Lower lobe of right lung (tissue), 2 donors: ENCODE measurements at places on chromosomes 4 and X. TPM values are rescaled to one million over a fixed set of nuclear protein-coding genes. Genes with fewer than 3 reads are reported as not detected.
A peak's percentile ranks its signal among the peaks of the same experiment; 100 is the strongest.

- no peaks in the 10 kb centered on the region for H3K36me3 ChIP-seq
- peaks cover 7% of the 10 kb centered on the region for H3K27me3 ChIP-seq
- H3K4me1 ChIP-seq: peaks cover 11% of the 10 kb centered on the region
- DNase-seq: no peak
- H3K27ac ChIP-seq: no peak overlapping the region
These were observed 4.9 kb downstream of the EREG start for GRCh38 chr4:74369855-74370254.

DNA sequence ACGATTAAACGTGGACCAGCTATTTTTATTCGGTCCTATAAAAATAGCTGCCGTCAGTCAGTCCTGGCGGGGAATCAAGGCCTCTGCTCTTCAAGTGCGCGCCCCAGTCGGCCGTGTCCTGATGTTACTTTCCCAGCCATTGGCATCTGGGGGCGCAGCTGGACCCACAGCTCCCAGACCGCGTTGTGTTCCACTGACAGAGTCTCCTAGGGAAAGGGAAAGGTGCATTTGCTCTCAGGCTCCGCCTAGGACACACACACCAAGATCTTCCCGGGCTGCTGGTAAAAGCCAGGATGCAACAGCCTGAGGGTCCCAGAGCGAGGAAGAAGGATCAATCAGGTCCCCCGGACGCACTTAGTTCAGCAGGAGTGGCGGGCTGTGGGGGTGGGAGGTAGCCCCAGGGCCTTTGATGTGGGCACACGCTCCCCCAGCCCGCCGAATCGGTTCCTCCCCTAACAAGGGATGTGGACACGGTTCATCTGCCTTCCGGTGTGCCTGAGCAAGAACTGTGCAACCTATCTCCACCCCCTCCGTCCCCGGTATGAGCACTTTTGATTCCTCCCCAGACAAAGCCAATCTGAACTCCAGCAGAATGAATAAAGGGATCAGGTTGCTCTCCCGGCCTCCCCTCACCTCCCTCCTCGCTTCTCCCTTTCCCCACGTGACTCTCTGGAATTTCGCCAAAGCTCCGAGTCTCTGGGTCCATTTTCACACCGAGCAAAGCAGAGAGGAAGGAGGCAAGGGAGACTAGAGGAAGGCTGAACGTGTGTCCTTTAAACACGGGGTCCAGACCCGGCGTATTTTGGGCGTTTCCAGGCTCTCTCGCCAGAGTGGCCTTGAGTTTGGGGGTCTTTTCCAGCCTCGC lies 626 bp upstream of the FRAS1 start:
- no peak overlapping the region for H3K27ac ChIP-seq
- peak overlapping the region; percentile 61 for H3K4me3 ChIP-seq
- peaks cover 22% of the 10 kb centered on the region for H3K4me1 ChIP-seq

- no peaks in the 10 kb centered on the region for H3K4me1 ChIP-seq
- H3K27ac ChIP-seq: no peak overlapping the region
- DNase-seq: no peak
These were observed 6.0 kb upstream of the NEXMIF start for GRCh38 chrX:74931214-74931613.

- no peak overlapping the region for H3K27ac ChIP-seq
- no peak for DNase-seq
- H3K36me3 ChIP-seq: no peaks in the 10 kb centered on the region
- H3K27me3 ChIP-seq: no peaks in the 10 kb centered on the region
- no peaks in the 10 kb centered on the region for H3K4me1 ChIP-seq
These were observed 73.6 kb downstream of the GABRB1 start for GRCh38 chr4:47104986-47105385.

GRCh38 chr4:121676345-121677075 lies 20.3 kb downstream of the ANXA5 start:
- no peak overlapping the region for H3K4me3 ChIP-seq
- H3K36me3 ChIP-seq: peaks cover 95% of the 10 kb centered on the region
- H3K27me3 ChIP-seq: no peaks in the 10 kb centered on the region
- H3K4me1 ChIP-seq: no peaks in the 10 kb centered on the region
- DNase-seq: no peak

GRCh38 chr4:39043861-39044363 lies 11.7 kb upstream of the TMEM156 start:
- H3K27ac ChIP-seq: peak overlapping the region; percentile 88
- H3K27me3 ChIP-seq: no peaks in the 10 kb centered on the region
- H3K36me3 ChIP-seq: no peaks in the 10 kb centered on the region
- peak overlapping the region; percentile 66 for H3K4me3 ChIP-seq
- H3K4me1 ChIP-seq: peaks cover 48% of the 10 kb centered on the region

GRCh38 chr4:176896211-176896610 lies 103.5 kb upstream of the VEGFC start:
- no peak overlapping the region for H3K27ac ChIP-seq
- no peak for DNase-seq
- no peak overlapping the region for H3K4me3 ChIP-seq
- H3K36me3 ChIP-seq: no peaks in the 10 kb centered on the region
- no peaks in the 10 kb centered on the region for H3K4me1 ChIP-seq
- H3K27me3 ChIP-seq: no peaks in the 10 kb centered on the region

DNA sequence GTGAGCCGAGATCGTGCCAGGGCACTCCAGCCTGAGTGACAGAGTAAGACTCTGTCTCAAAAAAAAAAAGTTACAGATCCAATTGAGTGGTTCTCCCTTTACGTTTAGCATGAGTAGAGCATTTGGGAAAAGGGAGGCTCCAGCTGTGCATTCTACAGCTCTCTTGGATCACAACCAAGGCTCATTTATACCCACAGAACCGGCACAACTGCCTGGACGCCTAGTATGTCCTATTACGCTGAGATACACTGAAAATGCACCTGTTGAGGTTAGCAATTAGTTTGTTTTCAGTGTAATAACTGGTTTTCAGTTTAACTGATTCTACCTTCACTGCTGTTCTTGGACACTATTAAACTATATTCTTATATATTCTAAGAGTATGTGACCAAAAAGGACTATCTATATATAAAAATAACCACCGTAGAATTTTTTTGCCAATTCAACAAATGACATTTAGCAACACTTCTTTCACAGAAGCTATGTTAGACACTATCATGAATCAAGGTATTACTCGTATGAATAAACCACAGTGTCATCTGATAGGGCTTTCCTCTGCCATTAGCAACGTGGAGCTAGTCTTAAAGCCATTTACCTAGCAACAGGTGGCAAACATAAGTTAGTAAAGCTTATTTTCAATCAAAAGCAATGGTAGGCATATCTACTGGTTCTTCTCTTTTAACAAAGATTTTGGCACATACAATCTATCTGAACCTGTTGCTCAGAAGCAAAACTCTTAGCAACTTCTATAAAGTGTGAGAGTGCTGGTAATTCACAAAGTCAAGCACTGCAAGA lies 3.6 kb downstream of the OTUD4 start:
- H3K4me1 ChIP-seq: peaks cover 48% of the 10 kb centered on the region
- H3K4me3 ChIP-seq: peak overlapping the region; percentile 59
- peaks cover 16% of the 10 kb centered on the region for H3K36me3 ChIP-seq
- H3K27me3 ChIP-seq: no peaks in the 10 kb centered on the region
- DNase-seq: no peak

DNA sequence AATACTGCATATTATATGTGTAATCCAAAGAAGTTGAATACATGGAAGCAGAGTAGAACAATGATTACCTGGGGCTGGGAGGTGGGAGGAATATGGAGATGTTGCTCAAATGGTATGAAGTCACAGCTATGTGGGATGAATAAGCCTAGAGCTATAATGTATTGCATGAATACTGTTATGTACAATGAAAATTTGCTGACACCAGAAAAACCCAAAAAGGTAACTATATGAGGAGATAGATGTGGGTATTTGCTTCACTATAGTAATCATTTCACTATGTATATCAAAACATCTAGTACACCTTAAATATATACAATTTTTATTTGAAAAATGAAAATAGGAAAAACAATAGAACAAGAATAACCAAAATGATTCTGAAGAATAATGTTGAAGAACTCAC lies 11.2 kb downstream of the PAGE3 start:
- H3K4me1 ChIP-seq: no peaks in the 10 kb centered on the region
- no peaks in the 10 kb centered on the region for H3K36me3 ChIP-seq

DNA sequence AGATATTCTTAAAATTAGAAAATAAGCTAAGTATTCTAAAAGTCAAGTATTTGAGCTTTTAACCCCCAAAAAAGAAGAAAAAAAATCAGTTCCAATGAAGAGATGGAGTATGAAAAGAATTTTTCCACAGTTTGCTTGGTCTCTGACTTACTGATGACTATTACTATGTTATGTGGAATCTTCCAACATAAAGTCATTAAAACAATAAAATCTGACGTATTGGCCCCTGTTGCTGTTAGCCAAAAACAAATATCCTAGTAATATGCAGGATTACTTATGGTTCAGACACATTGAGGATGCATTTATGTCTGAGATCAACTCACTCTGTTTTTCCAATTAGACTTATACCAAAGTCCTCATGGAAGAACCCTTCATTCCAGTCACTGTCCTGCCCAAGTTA lies 517.2 kb upstream of the ADGRL3 start:
- DNase-seq: no peak
- H3K36me3 ChIP-seq: no peaks in the 10 kb centered on the region
- no peaks in the 10 kb centered on the region for H3K27me3 ChIP-seq
- H3K27ac ChIP-seq: no peak overlapping the region
- no peak overlapping the region for H3K4me3 ChIP-seq

DNA sequence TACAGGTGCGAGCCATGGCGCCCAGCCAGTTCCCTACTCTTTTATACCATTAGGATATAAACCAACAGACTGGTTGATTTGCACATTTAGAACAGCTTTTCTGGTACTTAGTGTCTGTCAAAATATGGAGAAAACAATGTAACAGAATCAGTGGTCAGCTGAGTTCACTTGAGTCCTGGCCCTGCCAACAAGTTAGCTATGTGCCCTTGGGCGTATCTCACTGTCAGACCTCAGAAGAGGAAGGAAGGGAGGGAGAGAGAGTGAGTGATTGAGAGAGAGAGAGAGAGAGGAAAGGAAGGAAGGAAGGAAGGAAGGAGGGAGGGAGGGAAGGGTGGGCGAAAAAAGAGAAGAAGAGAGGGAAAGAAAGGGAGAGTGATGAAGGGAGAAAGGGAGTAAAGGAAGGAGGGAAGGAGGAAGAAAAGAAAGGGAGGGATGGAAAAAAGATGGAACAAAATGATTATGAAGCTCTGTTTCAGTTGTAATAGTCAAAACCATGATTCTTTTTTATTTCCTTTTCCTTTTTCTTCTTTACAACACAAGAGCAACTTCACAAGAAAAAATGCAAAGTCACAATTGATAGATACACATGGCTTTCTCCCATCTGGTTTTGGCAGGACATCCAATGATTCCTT lies 55.7 kb upstream of the PDGFRA start:
- no peak for DNase-seq
- H3K27ac ChIP-seq: no peak overlapping the region
- H3K36me3 ChIP-seq: no peaks in the 10 kb centered on the region
- H3K27me3 ChIP-seq: peaks cover 4% of the 10 kb centered on the region

DNA sequence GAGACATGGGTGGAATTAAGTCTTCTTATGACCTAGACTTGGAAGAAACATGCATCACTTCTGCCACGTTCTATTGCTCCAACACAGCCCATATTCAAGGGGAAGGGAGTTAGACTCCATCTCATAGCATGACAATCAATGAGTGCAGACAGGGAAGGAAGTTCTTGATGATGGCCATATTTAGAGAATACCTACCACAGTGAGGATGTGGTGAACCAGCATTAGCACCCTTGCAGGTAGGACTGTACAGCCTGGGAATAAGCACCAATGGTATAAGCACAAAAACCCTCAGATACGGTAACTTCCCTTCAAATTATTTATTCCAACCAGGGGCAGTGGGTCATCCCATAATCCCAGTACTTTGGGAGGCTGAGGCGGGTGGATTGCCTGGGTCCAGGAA lies 29.8 kb downstream of the PAGE2 start:
- H3K4me3 ChIP-seq: no peak overlapping the region
- no peaks in the 10 kb centered on the region for H3K4me1 ChIP-seq
- H3K27ac ChIP-seq: no peak overlapping the region

GRCh38 chr4:166279261-166279660 lies 406.2 kb downstream of the TLL1 start:
- no peak for DNase-seq
- H3K27ac ChIP-seq: no peak overlapping the region
- H3K27me3 ChIP-seq: no peaks in the 10 kb centered on the region
- no peaks in the 10 kb centered on the region for H3K36me3 ChIP-seq
- no peak overlapping the region for H3K4me3 ChIP-seq

DNA sequence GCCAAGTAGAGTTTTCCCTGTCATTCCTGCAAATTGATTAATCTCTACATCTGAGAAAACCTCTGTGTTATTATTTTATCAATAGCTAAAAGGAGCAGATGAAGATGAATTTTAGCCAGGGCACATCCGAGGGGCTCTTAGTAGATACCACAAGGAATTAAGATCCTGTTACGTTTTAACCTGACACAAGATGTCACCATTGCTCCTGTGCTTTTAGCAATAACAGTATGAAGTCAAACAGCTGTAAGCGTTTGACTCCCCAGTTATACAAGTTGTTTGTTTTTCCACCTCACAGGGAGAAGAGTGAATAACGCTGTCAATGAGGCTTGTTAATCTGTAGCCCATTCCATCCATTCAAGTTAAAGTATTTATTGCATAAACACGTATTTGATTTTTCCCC lies 76.0 kb upstream of the AP1S2 start:
- H3K4me1 ChIP-seq: no peaks in the 10 kb centered on the region
- no peaks in the 10 kb centered on the region for H3K27me3 ChIP-seq
- DNase-seq: no peak

- peaks cover 44% of the 10 kb centered on the region for H3K4me1 ChIP-seq
- peak overlapping the region; percentile 90 for H3K27ac ChIP-seq
- peak; percentile 79 for DNase-seq
- H3K4me3 ChIP-seq: peak overlapping the region; percentile 66
- no peaks in the 10 kb centered on the region for H3K27me3 ChIP-seq
- H3K36me3 ChIP-seq: no peaks in the 10 kb centered on the region
These were observed 32.9 kb downstream of the HTT-AS start for GRCh38 chr4:3041192-3042142.

- H3K27ac ChIP-seq: no peak overlapping the region
- DNase-seq: no peak
- no peak overlapping the region for H3K4me3 ChIP-seq
- H3K4me1 ChIP-seq: no peaks in the 10 kb centered on the region
These were observed 439.1 kb downstream of the TLL1 start for GRCh38 chr4:166312166-166312565.

GRCh38 chrX:70332600-70332999 lies 42.7 kb downstream of the KIF4A start:
- no peaks in the 10 kb centered on the region for H3K36me3 ChIP-seq
- DNase-seq: no peak
- no peaks in the 10 kb centered on the region for H3K27me3 ChIP-seq
- no peak overlapping the region for H3K4me3 ChIP-seq
- no peaks in the 10 kb centered on the region for H3K4me1 ChIP-seq

DNA sequence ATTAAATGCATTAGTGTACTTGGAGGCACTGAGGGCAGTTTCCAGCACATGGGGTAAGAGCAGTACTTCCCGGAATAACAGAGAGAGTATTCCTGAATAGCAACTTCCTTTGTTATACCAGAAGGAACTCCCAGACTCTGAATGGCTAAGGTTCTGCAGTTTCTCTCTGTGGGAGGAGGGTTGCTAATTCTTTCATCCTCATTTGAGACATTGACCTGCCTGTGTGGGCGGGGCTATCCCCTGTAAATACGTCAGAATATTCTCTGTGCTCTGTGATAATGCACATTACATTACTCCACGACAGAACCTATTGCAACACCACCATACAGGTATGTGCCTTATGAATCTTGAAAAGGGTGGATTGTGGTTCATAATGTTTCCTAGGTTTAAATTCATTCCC lies 52.7 kb downstream of the SPINK2 start:
- H3K36me3 ChIP-seq: no peaks in the 10 kb centered on the region
- DNase-seq: no peak

Gene KDR
- 55.8 TPM for total RNA-seq

Gene SYP
- total RNA-seq: 4.2 TPM

Gene FRMD7
- not detected for total RNA-seq

Gene IL21
- total RNA-seq: not detected

Gene GAGE13
- total RNA-seq: not detected

Gene PTTG2
- total RNA-seq: 1.2 TPM

Gene SHROOM4
- total RNA-seq: 33.2 TPM

Gene EFNB1
- total RNA-seq: 36.5 TPM

Gene CHRDL1
- 60.6 TPM for total RNA-seq
